ENCODE measurements at places on chromosomes 1 and 21.
A peak's percentile ranks its signal among the peaks of the same experiment; 100 is the strongest.

DNA sequence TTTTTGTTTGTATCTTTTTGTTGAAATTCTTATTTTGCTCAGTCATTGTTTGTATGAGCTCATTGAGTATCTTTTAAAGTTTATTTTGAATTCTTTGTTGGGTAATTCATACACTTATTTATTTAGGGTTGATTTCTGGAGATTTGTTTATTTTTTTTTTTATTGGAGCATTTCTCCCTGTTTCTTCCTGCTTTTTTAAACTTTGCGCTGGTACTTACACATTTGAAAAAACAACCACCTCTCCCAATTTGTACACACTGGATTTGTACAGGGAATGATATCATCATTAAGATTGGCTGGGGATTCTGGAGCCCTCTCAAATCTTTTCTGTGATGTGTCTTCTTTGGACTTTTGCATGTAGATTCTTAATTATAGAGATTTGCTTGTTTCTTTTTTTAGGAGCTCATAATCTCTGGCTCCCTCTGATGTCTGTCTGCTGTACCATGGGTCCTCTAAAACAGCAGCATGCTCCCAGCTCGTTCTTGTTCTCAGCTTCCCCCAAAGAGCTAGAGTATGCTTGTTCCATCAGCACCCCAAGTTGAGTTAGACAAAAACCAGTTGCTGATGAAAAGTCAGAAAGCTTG lies 310.7 kb downstream of the DUSP10 start:
- DNase-seq: no peak

GRCh38 chr1:7940745-7941436 lies at the start of gene TNFRSF9:
Gene TNFRSF9, minus strand, starts transcription at chr1:7940839. Its CDS starts 845 bp downstream, at chr1:7939994.
- no peak for DNase-seq

- DNase-seq: no peak
These were observed 915 bp downstream of the CDC20 start for GRCh38 chr1:43359696-43360095.

DNA sequence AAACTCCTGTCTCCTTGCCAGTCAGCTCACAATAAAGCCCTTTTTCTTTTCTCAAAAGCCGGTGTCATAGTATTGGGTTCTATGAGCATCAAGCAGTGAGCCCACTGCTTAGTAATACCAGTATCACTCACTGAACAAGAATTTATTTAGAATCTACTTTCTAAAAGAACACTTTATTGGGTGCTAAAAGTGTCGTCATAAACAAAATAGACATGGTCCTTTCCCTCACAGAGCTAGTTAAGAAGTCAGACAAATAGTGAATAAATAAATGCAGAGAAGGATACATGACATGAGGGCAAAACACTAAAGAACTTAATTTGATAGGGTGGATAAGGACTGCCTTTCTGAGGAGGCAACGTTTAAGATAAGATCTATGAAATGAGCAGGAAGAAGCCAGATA lies 32.2 kb downstream of the EVI5 start:
- DNase-seq: no peak

DNA sequence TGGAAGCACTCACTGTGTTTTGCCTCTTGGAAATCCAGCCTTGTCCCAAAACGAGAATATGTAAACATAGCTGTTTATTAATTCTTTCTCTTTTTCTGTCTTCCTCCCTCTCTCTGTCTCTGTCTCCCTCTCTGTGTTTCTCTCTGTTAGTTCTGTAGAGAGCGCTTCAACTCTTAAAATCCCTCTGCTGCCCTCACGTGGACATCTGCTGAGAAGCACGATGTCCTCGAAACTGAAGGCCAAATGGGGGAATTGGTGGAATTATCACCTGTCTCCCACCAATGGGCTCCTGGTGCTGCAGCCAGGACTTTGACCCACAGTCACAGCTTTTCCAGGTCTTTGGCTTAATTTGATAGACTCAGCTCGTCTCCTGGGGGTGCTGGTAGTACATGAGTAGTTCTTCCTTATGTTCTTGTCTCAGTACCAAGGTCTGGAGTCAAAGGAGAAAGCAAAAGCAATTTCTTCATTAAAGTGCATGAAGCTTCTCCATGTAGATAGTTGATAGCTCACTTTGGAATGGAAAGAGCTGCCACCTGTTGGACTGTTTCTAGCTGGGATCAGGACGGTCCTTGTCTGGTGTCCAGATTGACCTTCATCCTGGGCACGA lies 5.5 kb upstream of the GBP6 start:
- peak; percentile 57 for DNase-seq

- DNase-seq: no peak
These were observed 32.7 kb upstream of the SUCO start for GRCh38 chr1:172500207-172500606.

GRCh38 chr1:197903196-197903514 lies 725 bp downstream of the C1orf53 start:
- no peak for DNase-seq

DNA sequence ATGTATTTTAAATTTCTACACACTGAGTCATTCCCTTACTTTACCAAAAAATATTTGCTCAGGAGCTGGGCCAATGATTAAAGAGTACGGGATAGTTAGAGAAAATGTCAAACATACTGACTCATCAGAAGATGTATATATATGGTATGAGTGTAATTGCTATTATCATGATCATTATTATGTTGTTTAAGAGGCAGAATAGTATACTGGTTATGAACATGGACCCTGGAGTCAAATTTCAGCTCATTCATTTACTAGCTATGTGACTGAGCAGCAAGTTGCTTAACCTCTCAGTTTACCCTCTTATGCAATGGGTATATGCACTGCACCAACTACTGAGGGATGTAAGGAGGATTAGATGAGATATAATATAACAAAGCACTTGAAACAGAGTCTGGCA lies 41.2 kb upstream of the USH2A start:
- no peak for DNase-seq

GRCh38 chr1:150532860-150533259 lies 16.3 kb upstream of the ADAMTSL4 start:
- no peak for DNase-seq

- DNase-seq: no peak
These were observed 80.0 kb downstream of the CAMK2N1 start for GRCh38 chr1:20405893-20406604.

DNA sequence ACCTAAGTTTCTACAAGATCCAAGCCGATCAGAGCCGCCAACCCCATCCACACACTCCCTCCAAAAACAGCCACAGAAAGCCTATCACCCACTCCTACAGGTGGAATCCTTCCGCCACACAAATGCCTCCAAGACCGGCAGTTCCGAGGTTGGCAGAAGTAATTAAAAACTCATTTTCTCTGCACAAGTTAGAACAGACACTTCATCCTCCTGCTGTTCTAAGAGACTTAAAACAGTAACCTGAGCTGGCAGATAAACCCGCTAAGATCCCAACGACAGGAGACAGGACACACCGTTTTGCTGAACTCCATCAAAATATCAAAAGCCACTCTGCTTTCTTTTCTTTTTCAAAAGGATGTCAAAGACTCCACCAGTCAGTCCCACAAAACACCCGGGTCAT lies 2.8 kb downstream of the SSBP3 start:
- no peak for DNase-seq

DNA sequence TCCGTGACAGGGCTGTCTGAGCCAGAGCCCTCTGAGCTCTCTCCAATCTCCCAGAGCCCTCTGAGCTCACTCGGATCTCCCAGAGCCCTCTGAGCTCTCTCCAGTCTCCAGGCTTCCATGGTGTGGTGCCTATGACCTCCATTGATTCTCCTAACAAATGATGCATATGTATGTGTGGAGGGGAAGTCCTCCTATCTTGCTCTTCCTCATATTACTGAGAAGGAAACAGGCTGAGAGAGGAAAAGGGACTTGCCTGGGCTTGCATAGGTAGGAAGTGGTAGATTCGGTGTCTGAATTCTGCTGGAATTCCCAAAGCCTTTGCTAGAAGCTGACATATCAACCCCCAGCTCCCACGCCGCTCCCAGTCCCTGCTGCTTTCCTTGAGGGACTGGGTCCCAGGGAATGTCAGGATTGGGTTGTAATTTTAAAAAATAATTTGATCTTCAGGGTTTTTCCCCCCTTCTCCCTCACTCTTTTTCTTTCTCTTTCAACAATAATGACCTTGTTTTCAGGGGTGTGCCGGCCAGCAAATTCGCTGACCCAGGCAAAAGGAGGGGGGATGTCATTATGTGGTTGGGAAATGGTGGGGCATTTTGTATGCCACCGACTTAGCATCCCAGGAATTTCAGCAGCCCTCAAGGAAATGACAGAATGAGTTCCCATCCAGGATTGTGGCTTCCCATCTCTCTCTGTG lies 42.3 kb upstream of the RUNX3 start:
- no peak for DNase-seq

- no peak for DNase-seq
These were observed 108.0 kb upstream of the ST6GALNAC5 start for GRCh38 chr1:76759171-76759860.

- DNase-seq: peak; percentile 8
These were observed 132.9 kb downstream of the SYF2 start for GRCh38 chr1:25099343-25099951.

DNA sequence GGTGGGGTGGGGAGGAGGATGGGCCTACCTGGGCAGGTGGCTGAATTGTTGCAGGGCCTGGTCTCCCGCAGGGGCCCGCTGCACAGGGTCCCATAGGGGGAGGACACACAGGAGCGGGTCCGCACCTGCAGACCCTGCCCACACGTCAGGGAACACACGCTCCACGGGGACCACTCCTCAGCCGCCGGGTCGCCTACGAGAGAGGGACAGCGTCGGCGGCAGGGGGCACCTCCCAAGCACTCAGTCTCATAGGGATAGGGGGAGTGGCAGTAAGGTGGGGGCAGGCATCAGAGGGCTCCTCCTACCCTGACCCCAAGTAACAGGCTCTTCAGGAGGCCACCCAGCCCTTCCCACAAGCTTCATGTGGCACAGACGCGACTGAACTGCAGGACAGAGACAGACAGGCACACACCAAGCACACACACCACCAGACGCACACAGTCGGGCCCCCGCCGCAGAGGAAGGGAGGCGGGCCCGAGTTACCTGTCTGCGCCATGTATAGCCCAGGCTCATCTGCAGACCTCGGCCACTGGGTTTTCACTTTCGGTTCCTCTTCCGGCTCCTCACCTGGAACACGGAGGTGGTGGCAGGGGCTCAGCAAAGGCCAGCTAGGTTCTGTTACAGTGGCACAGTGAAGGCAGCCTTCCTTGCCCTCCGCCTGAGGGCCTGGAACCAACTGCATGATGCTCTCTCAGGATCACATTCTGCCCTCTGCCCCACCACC lies 19.8 kb downstream of the ADGRB2 start:
- no peak for DNase-seq

DNA sequence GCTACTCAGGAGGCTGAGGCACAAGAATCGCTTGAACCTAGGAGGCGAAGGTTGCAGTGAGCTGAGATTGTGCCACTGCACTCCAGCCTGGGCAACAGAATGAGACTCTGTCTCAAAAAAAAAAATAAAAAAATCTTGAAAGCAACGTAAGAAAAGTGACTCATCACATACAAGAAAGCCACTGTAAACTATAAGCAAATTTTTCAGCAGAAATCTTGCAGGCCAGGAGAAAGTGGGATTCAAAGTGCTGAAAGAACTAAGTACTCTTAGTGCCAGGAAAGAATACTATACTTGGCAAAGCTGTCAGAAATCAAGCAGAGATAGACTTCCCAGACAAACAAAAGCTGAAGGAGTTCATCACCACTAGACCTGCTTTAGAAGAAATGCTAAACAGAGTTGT lies 4.4 kb upstream of the HMGN1 start:
- no peak for DNase-seq

GRCh38 chr1:200665861-200666260 lies 3.8 kb downstream of the DDX59 start:
- DNase-seq: no peak

DNA sequence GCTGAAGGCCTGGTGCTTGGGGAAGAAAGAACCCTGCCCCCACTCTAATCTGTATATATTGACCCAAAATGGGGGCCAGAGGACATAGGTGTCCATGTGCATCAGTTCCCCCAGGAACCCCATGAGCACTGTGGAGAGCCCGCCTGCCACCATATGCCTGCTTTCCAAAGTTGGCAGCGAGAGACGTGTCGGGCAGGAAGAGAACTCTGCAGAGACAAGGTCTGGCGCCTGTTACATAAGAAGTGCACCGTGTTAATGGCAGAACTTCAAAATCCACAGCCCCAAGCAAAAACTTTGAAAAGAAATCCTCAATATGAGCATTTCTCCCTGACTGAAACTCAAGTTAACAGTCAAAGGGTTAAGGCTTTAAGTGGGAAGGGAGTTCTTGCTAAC lies 8.0 kb downstream of the CTNNBIP1 start:
- peak; percentile 95 for DNase-seq

GRCh38 chr1:89842567-89843272 lies 21.9 kb downstream of the LRRC8D start:
- DNase-seq: no peak

DNA sequence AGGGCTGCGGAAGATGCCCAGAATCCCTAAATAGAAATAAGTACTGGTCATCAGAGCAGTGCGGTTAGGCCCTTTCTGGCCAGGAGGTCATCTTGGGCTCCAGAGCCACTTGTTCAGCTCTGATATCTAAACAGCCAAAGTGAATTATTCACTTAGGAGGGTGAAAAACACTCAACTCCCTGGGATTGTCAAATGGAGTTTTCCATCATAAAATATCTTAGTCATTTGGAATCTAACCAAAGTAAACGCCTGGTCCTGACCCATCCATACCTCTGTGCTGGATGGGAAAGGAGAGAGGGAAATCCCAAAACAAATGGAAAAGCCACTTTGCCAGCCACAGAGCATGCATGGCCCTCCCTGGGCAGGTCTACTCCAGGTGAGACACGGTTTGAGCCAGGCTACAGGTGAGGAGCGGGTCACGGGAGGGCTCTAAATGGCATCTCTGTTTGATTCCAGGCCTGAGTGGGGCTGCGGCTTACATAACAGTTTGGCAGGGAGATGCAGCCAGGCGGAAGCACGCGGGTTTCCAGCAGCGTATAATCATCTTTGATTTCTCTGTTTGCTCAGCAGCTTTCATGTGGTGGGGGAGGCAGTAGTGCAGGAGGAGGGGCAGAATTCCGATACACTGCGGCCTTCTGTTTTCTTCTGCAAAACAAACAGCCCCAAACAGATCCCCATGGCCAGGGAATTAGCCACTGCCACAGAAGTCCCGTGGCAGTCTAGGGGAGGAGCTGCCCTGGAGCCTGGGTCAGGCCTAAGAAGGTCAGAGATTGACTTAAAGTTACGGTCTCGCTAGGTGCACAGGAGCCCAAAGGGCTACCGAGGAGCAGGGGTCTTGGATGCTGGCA lies 59.1 kb upstream of the ZNF648 start:
- DNase-seq: peak; percentile 65

- no peak for DNase-seq
These were observed 14.1 kb upstream of the NUF2 start for GRCh38 chr1:163307479-163308171.

DNA sequence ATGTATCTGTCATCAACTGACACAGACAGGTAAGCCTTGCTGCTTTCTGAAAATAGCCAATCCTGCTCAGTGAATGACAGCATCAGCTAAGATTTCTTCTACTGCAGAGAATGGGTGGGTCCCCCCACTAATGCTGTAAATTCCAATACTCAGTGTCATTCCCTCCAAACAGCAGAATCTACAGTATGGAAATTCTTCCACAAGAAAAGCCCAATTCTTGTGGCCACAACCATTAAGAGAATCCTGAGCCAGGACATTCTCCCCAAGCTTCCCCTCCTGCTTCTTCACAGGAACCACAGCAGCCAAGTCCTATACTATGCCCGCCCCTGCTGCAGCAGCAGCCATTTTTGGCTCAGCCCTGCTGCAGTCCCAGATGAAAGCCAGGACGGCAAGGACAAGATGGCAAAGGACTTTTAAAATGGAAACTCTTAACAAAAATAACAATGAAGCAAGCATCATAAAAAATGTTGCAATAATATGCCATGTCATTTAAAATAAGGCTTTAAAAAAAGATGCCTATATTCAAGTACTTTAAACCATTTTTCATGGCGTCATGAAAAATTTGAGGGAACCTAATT lies 26.8 kb downstream of the EIF4G3 start:
- peak; percentile 67 for DNase-seq

Data from G401 (cell line).